ENCODE measurements at places on chromosomes 6 and 20. TPM values are rescaled to one million over a fixed set of nuclear protein-coding genes. Genes with fewer than 3 reads are reported as not detected.

The RAB44 gene
- total RNA-seq, result not detected

The C2 gene
- total RNA-seq, result 1.1 TPM

The MYBL2 gene
- total RNA-seq, result 169 TPM

The NKAIN2 gene
- total RNA-seq, result not detected

The CCR6 gene
- not detected for total RNA-seq

The OPRL1 gene
- total RNA-seq, result 0.33 TPM

The OTOR gene
- not detected for total RNA-seq

The CENPQ gene
- total RNA-seq, result 16.4 TPM

DNA sequence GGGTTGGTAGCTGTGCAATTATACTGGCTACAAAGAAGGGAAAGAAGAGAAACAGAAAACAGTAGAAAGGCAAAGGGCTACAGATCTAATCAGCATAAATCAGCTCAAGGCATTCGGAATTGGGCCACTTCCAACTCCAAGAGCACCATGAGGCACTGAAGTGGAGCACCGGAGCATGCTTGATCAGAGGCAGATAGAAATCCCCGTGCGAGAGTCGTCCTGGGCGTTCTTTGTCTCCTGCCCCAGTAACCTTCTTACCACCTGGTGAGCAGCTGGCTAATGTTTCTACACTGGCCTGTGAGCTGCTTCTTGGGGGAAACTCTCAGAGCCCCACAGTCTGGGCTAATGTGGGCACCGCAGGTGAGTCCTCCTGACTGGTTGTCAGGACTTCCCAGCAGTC, 16.7 kb downstream of the NEDD9 start:
- DNase-seq, result no peak

DNA sequence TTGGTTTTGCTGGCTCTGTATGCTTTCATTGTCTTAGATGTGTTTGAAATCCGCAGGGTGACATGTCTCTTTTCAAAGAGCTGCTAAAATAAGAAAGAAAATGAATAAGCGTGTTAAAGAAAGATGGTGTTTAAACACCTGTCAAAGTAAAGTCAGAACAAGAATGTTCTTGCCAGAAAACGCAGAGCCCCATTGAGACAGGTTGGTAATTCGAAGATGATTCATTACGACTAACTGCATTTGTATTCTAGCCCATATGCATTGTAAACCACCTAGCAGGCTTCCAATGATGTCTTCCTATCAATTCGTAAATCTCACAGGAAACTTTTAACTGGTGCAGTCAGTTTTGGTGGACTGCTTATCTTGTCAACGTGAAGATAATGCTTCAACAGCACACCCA, 16.8 kb downstream of the PHACTR2 start:
- no peak for DNase-seq

DNA sequence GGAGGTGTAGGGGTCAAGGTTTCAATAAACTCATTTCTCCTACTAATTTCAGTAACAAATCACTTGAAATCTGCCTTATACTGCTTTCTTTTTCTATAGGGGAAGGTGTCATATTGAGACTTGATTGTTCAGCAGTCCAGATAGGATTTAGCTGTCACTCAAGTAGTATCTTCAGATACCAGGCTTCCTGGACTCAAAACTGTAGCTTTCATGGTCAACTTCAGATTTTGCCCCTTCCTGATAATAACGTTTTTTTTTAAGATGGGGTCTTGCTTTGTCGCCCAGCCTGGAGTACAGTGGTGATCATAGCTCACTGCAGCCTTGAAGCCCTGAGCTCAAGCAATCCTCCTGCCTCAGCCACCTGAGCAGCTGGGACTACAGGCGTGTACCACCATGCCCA, 77.8 kb downstream of the JAG1 start:
- no peak for DNase-seq

DNA sequence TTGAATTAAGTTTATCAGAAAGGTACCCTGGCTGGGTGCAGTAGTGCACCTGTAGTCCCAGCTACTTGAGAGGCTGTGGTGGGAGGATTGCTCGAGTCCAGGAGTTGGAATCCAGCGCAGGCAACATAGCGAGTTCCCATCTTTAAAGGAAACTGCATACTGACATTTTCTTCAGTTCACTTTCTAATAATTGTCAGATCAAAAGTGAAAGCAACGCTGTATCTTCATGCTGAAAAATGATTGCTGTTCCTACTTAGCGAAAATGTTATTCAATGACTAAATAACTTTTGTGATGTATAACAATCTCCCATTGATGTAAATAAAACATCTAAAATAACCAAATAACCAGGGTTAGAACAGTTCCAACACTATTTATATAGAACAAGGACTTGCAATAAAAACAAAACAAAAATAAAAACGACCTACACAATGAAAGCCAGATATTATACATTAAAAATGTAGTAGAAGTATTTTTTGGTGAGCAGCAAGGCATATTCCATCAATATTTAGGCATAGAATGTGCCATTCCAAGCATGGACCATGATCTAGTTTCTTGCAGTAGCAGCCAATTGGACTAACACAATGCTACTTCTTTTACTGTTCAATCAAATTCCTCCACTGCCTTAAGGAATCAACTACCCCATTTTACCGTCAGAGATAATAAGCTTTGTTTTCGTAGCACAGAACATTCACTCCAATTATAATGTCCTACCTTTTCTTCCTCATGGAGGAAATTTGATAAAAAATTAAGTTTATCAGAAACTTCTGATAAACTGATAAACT, 1.5 kb downstream of the LATS1 start:
- no peak for DNase-seq

DNA sequence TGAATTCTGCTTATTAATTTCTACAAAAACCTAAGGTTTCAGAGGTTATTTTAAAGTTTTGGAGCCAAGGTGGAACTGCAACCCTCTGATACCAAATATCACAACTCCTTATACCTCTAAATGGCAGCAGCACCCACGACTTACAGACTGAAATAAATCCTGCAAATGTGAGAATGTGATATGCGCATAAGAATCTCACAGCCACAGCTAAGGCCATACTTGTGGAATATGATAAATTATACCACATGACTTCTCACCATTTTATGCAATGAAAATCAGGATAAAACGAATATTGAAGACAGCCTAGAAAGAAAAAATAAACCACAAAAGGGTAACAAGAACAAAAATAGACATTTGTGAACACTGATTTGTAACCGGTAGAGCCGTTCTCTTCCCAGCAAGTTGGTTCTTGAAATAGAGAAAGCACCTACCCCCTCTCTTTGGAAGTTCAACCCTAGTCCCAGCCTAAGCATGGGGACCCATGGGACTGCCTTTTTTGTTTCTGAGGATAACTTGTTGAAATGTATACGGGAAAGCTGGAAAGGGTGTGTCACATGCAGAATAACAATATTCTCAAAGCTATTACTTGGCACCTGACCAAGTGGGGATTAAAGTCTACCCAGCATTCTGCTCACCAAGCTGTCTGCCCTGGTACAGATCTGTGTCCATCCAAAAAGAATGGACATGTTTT, 47.1 kb upstream of the MCM9 start:
- DNase-seq, result no peak

DNA sequence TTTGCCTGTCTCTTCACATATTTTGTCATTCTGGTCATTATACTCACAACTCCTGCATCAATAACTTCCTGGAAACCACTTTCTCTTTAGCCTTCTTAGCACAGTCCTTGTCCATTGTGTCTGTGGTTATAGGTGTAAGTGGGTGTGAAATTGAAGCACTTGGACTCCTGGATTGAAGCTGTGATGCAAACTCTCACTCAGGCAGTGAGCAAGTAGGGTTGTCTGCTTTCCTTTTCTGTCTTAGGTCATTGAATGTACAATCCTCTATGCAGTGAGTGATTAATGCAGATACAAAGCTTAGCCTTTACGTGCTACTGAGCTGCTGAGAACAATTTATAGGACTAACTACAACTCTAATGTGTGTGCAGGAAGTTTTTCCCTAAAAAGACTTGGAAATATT, 54.8 kb downstream of the ADGRB3 start:
- peak; percentile 36 for DNase-seq

All from K562 (cell line).